Fibroblast of skin of back (primary cell): ENCODE measurements at places on chromosomes 7 and 10.

DNA sequence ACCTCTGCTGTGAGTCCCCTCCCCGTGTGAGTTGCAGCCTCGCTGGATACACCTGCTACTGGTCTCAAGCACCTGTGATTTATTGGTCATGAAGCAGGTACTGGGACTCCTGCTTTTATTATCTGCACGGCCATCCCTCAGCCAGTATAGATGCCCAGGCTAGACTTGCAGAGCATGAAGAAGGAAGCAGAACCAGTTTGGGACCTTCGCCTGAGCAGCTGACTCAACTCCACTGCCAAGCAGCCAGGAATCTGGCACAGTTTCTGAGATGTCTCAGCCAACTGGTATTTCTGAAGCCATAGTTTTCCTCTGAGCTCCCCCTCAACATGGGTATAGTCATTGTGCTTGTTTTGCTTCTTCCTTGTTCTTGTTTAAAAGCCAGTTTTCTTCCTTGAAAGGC, 28.0 kb upstream of the SLC39A12 start:
- DNase-seq, result peak; percentile 94

DNA sequence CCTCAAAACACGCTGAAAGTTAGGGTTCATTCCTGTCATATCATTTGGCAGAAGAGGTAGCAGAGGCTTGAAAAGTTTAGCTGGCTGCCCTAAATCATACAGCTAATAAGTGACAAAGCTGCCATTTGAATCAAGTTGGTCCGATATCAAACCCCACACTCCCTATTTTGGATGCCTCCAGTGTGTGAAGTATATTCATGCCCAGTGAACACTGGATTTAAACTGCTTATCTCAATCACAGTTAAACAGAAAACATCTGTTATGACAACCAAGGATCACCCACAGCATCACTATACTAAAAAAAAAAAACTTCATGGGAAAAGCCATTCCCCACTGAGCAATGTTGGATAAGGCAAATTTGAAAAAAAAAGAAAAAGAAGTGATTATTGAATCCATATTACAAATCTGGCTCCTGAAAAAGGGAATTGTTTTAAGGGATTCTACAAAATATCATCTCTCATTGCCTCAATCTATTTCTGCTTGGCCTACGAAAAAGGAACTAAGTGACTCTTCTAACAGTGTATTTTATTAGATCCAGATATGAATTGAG, 48.3 kb downstream of the ABCB1 start:
- DNase-seq, result no peak

- DNase-seq, result no peak
Measured at GRCh38 chr7:143504937-143505297, 27.2 kb downstream of the TAS2R41 start.

GRCh38 chr7:124701955-124702354, 63.6 kb downstream of the GPR37 start:
- DNase-seq, result no peak

DNA sequence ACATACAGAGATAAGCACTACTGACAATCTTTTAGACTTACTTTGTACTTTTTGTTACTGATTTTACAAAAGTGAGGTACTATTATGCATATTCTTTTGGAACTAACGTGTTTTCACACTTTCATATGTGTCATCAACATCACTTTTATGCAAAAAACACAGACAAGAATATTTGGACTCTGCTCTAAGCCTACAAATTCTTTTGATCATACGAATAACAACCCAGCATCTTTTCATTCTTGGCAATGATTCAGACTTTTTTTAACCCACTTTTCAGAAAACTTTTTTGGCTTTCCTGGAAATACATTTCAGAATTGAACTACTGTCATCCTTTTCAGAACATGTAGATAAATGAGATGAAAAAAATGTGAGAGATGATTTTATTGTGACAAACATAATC, 30.2 kb downstream of the USP6NL start:
- DNase-seq, result peak; percentile 21

GRCh38 chr7:54858008-54858692, 99.1 kb upstream of the SEC61G start:
- DNase-seq, result no peak

- no peak for DNase-seq
Measured at GRCh38 chr10:11276449-11276990, 258.8 kb downstream of the CELF2 start.

DNA sequence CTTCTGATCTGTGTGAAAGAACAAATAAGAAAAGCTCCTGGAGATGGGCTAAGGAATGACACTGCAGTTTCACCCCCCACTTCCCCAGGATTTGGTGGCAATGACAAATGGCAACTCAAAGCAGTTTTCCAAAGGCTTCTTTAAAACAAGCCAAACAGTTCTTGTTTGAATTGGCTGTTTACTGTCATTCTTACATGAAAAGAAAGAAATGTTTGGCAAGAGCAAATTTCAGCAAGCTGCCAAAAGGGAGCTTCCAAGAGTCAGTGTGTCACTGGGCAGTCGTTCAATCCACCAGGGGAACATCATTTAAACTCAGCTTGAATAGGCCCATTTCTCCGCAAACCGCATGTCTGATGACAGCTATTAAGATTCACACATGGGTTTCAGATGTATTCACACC, 119.0 kb upstream of the RHOBTB1 start:
- DNase-seq, result no peak

DNA sequence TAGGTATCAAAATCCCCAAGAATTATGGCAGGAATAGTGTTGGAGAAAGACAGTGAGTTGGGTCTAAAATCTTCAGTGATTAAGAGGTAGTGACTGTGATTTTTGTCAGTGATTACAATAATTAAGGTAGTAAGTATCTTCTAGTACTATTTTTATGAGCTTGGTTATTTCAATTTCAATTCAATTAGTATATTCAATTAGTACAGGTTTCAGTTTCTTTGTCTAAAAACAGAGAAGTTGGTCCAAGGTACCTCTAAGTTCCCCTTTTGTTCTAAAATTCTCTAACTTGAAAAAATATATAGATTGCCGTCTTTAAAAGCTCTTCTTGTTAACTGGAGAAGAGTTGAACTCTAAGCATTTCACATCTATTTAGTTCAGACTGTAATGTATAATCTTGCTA, 82.9 kb downstream of the OTUD1 start:
- no peak for DNase-seq

DNA sequence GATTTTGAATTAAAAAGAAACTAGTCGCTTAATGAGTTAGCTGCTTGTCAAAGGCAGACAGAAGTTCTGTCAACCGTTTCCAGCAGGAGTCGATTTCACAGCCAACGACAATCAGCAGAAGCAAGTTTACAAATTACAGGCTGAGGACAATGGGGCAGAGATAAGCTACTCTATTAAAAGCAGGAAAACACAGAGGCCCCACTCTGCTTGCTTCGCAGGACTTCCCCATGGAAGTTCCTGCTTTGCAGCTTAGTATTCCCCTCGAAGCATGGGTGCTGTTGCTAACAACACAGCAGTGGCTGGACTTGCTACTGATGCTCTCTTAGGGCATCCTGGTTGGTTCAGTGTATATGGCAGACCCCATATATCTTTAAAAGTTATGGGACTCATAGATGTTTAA, 50.8 kb upstream of the KLF6 start:
- no peak for DNase-seq

DNA sequence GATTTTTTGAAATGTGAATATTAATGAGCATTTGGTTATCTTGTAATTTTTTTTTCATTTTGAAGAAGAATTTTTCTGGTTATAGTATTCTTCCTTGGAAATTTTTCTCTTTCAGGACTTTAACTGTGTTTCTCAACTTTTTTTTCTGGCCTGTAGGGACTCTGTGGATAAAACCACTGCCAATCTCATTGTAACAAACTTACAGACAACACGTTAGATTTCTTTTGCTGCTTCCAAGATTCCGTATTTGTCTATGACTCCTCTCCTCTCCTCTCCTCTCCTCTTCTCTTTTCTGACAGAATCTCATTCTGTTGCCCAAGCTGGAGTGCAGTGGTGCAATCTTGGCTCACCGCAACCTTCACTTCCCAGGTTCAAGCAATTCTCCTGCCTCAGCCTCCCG, 19.4 kb upstream of the ZNF92 start:
- no peak for DNase-seq

- DNase-seq, result no peak
Measured at GRCh38 chr7:2261611-2262010, 19.6 kb downstream of the NUDT1 start.

- peak; percentile 98 for DNase-seq
Measured at GRCh38 chr7:30804078-30804661, 33.0 kb downstream of the MINDY4 start.

DNA sequence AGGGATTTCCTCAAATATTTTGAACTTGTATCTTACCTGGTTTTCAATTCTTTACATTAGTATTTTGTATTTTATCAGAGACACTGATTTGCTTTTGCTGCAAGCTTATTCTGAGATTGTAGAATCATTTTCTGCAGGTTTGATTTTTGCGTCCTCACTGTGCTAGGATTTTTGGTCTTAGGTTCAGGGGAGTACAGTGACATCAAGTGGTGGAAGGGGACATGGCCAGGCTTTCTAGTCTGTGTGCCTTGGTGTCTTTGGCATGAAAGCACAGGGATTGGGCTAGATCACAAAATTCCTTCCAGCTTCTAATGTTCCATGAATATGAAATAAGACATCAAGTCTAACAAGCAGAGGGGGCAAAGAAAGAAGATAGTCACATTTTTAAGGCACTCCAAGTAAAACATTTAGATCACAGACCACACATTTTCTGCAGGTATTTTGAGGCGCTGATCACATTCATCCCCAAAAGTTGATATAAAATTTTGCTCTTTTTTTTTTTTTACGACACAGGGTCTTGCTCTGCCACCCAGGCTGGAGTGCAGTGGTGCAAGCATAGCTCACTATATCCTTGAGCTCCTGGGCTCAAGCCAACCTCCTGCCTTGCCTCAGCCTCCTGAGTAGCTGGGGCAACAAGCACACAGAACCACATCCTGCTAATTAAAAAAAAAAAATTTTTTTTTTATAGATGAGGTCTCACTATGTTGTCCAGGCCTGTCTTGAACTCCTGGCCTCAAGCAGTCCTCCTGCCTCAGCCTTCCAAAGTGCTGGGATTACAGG, 124.4 kb downstream of the PON1 start:
- peak; percentile 68 for DNase-seq

- no peak for DNase-seq
Measured at GRCh38 chr7:24912874-24913514, 67.0 kb downstream of the OSBPL3 start.

GRCh38 chr10:29078919-29079318, 210.0 kb upstream of the LYZL1 start:
- DNase-seq, result no peak

DNA sequence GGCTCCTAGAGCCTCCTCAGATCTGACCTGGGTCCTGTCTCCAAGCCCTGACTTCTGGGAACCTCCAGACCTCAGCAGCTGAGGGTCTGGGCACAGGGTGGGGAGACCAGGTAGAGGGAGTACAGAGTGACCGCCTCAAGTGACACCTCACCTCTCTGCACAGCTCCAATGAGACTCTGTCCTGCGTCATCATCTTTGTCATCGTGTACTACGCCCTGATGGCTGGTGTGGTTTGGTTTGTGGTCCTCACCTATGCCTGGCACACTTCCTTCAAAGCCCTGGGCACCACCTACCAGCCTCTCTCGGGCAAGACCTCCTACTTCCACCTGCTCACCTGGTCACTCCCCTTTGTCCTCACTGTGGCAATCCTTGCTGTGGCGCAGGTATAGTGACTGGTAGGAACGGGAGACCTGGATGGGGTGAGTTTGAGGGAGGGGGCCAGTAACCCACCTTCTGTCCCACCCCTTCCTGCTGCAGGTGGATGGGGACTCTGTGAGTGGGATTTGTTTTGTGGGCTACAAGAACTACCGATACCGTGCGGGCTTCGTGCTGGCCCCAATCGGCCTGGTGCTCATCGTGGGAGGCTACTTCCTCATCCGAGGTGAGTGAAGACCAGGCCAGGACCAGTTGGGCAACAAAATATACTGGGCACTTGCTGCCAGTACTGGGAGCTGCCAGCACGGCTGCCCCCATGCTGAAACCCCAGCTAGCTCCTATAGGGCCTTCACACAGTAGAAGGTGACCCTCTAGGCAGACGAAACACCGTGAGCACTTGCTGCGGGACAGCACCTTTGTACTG, 17.8 kb downstream of the SMO start:
- DNase-seq, result no peak

- DNase-seq, result no peak
Measured at GRCh38 chr7:153297141-153297540, 537.6 kb downstream of the ACTR3B start.

GRCh38 chr7:112286250-112287086, 80.0 kb downstream of the ZNF277 start:
- peak; percentile 1 for DNase-seq

GRCh38 chr7:128454808-128455542, 703 bp upstream of the HILPDA start:
- peak; percentile 47 for DNase-seq

GRCh38 chr10:46329690-46330016, 42.9 kb downstream of the ANTXRL start:
- DNase-seq, result no peak

GRCh38 chr10:87623191-87623590, 36.5 kb upstream of the PAPSS2 start:
- DNase-seq, result no peak

- DNase-seq, result no peak
Measured at GRCh38 chr7:47534322-47535034, 47.4 kb downstream of the TNS3 start.

- no peak for DNase-seq
Measured at GRCh38 chr7:45660901-45661211, 86.7 kb downstream of the ADCY1 start.

- DNase-seq, result peak; percentile 63
Measured at GRCh38 chr7:140003913-140004382, 58.8 kb downstream of the PARP12 start.

GRCh38 chr7:17502213-17503060, 204.0 kb downstream of the AHR start:
- peak; percentile 46 for DNase-seq

- DNase-seq, result no peak
Measured at GRCh38 chr10:56068473-56069263, 292.4 kb downstream of the ZWINT start.

GRCh38 chr7:25521236-25521635, 292.9 kb upstream of the NPVF start:
- no peak for DNase-seq

DNA sequence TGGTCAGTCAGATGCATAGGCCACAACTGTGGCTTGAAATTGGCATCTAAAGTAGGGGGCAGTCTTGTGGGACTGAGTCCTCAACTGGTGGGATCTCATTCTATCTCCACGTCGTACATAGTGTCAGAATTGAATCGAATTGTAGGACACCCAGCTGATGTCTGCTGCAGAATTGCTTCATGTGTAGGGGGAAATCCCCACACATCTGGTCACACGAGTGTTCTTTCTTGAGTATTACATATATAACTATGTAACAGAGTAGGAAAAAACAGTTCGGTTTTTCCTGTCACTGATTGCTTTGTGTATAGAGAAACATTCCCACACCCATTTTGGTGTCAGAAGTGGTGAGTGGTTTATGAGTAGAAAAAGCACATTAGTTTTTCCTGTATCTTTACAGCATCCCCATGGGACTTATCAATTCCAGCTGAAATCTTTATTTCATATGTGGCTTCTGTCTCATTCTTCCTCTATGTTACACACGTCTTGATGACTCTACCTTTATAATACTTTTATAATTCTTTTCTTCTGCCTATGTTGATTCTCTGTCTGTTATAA, 79.4 kb upstream of the PCGF5 start:
- no peak for DNase-seq
